ENCODE measurements at places on chromosomes 6 and 20. TPM values are rescaled to one million over a fixed set of nuclear protein-coding genes. Genes with fewer than 3 reads are reported as not detected.

- no peaks in the 10 kb centered on the region for H3K4me1 ChIP-seq
- no peak overlapping the region for H3K4me3 ChIP-seq
- DNase-seq = no peak
These were observed 16.6 kb downstream of the SLC2A12 start for GRCh38 chr6:134035823-134036296.

The LTA gene
- total RNA-seq = 854 TPM

The DOK5 gene
- 5.1 TPM for total RNA-seq

GRCh38 chr6:163324688-163325389, 89.7 kb upstream of the QKI start:
- H3K27ac ChIP-seq = no peak overlapping the region
- no peaks in the 10 kb centered on the region for H3K36me3 ChIP-seq
- no peaks in the 10 kb centered on the region for H3K4me1 ChIP-seq
- DNase-seq = no peak
- H3K27me3 ChIP-seq = no peaks in the 10 kb centered on the region
